ENCODE measurements at places on chromosomes 4 and X.

GRCh38 chrX:22126327-22126726 lies 94.2 kb downstream of the PHEX start:
- no peak for DNase-seq

GRCh38 chr4:113760094-113760794 lies 1.3 kb downstream of the CAMK2D start:
- DNase-seq = no peak

DNA sequence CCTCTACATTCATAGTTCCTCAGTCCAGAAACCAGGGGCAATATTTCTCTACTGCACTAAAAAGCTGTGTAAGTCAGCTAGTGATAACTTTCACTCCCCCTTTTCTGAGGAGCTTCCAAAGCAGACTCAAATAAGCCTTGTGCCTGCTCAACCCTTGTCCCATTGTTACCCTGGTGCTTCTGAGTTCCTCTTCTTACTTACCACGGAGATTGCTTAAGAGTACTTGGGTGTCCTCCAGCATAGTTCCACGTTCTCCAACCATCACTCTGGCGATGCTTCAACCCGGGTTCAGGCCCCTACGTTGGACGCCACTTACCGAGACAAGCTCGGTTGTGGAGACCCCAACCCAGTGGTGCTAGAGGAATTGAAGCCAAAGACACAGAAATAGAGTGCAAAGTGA lies 71.6 kb downstream of the ADAM29 start:
- no peak for DNase-seq

GRCh38 chr4:29336861-29337260 lies 1383.3 kb upstream of the PCDH7 start:
- DNase-seq = no peak

DNA sequence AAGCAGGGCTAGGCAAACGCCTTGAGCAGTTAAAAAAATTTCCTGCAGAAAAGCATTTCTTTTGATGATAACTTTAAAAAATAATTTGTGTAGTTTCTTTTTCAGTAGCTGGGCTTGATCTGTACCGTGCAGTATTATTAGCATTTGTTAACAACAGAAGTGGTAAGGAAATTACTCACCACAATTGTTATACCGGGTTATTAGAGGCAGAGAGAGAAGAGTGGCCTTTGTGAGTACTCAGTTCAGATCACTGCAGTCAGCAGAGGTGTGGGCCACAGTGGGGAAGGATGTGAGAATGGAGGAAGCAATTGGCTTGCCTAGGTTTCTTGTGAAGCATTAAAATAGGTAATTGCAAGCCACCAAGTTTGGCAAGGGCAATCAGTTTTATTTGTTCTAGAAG lies 14.3 kb upstream of the IL21 start:
- DNase-seq = no peak

- no peak for DNase-seq
Observed at GRCh38 chr4:120508036-120508435, 414.5 kb downstream of the PRDM5 start.
